Activated naive CD8-positive, alpha-beta T cell treated with anti-CD3 and anti-CD28 coated beads, Interleukin-2, amount 10 ng/mL, durations not matched to agents 7 days and 5 days (primary cell): ENCODE measurements at places on chromosomes 7 and 10. TPM values are rescaled to one million over a fixed set of nuclear protein-coding genes. Genes with fewer than 3 reads are reported as not detected.

DNA sequence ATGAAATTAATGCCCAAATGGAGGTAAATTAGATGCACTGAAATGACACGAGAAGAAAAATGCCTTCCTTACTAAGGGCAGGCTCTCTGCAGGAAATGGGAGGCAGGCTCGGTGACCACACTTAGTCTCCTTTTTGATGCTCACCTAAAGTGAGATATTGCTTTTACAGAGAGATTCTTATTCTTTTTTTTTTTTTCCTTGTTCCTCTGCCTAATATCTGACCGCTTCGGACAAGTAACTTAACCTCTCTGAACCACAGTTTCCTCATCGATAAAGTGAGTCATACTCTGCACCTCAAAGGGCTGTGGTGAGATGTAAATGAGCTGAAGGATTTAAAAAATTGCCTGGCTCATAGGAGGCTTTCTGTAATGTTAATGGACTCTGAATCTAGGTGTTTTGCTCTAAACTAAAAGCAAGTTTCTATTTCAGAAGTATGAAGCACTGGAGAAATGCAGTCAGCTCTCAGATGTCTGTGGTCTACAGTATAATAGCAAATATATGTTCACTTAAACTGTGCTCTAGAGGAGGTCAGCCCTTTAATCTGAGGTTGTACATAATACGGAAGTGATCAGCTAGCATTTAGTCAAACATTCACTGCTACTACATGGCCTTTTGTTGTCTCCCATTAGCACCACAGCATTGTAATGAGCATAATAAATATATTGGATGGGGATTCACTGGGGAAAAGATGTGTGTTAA, 23.2 kb downstream of the NKX2-3 start:
- DNase-seq, result no peak

- no peak for DNase-seq
These were observed 71.6 kb upstream of the GJD4 start for GRCh38 chr10:35533565-35533964.

DNA sequence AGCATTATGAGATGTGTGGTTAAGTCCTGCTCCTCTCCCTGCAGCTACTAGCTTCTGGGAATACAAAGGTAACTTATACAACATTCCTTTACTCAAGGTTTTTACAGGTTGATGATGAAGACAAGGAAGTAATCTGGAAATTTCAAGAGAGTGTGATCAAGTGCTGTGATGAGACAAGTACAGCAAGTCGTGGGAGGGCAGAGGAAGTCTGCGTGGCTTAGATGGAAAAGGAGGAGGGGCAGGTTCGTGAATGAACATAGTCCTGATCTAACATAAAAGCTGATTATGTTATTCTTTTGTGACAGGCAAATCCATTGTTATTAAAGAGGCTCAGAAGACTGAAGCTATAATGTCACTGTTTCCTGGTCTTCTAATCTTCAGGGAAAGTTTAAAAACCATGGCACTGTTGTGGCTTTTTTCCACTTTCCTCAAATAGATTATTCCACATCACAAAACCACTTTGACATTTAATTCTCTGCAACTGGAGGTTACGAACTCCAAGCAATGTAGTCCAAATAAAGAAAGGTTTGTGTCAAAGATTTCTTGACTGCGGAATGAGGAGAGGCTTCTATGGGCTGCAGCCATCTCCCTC, 84.1 kb downstream of the CPXM2 start:
- no peak for DNase-seq

DNA sequence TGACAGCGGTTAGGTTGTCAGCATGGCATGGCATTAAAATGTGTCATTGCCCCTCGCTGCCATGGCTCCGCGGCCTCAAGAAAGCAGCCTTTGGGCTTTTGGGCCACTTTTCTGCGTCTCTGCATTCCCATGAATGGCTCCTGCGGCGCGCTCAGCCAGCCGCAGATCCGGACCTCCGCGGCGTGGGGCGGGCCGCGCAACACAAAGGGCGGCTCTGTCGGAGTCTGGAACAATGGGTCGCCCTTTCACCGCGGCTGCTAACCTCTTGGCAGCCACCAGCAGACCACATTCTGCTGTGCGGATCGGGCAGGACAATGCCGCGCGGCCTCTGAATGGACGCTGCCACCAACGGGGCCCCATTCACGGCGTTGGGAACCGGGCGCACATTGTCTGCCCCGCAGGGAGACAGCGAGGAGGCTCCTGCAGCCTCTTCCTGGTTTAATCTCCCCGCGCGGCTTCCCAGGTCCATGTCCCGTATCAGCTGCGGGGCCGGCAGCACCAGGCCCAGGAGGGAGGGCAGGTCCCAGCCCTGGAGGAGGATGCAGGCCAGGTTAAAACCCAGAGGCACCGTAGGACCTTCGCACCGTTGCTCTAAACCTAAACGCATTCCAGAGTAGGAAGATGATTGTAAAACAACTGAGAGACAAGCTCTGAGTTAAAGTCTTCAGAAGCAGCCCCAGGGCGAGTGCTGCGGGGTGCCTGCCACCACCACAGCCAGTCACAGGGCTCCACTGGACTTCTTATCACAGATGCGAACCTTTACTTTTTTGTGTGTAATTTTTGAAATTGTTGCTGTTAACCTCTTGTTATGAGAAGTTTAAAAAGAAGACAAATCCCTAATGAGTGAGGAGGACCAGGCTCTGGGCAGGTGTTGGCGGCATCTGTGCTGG, 71.6 kb downstream of the NKX6-2 start:
- no peak for DNase-seq

- DNase-seq, result no peak
These were observed 171.8 kb upstream of the AHR start for GRCh38 chr7:17126413-17127268.

DNA sequence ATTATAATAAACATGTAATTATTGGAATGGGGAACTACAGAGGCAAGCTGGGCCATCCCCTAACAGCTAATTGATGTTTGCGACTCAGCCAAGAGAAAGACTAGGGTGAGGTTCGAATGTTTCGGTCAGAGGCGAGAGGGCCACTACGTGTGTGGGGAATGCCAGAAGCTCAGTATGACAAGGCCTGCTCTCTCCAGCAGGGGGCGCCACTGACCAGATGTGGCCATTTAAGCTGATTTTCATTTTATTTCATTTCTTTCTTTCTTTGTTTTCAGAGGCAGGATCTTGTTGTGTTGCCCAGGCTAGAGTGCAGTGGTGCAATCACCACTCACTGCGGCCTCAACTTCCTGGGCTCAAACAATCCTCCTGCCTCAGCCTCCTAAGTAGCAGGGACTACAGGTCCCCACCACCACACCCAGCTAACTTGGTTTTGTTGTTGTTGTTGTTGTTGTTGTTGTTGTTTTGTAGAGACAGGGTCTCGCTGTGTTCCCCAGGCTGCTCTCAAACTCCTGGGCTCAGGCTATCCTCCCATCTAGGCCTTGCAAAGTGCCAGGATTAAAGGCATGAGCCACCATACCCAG, 38.1 kb downstream of the TMEM130 start:
- peak; percentile 47 for DNase-seq

GRCh38 chr7:117645481-117646165, 165.8 kb downstream of the CFTR start:
- DNase-seq, result no peak

DNA sequence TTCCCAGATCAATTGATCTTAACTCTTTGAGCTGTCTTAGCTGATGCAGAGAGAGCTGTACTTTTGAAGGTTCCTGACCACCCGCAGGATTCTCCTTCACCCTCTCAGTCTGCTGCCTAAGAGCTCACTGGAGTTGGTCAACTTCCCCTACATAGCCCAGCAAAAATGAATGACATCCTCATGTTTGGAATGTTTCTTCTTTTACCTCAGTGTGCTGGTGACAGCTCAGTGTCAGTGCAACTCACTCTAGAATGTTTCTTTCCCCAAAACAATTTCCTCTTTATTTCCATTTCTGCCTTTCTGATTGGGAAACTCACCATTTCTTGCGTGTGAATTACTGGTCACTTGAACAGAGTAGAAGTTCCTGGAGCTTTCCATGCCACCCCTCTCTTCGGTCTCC, 48.7 kb downstream of the LSMEM1 start:
- no peak for DNase-seq

- no peak for DNase-seq
These were observed 111.3 kb upstream of the TNS3 start for GRCh38 chr7:47693216-47693615.

DNA sequence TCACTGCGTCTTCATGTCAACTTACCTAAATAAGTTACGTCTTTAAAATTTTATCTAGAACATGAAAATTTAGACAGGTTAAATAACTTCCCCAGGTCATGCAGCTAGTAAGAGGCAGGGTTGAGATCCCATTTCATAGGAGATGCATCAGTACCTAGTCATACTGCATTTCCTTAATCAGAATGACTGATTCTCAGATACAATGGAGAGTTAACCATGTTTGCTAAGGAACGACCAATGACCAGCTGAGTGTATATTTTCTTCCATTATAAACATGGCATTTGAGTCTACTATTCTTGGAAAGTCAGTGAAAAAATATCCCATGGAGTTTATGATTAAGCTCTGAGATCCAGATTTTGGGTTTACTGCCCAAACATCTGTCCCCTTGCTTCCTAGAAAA, 39.6 kb downstream of the ENTPD1 start:
- no peak for DNase-seq

DNA sequence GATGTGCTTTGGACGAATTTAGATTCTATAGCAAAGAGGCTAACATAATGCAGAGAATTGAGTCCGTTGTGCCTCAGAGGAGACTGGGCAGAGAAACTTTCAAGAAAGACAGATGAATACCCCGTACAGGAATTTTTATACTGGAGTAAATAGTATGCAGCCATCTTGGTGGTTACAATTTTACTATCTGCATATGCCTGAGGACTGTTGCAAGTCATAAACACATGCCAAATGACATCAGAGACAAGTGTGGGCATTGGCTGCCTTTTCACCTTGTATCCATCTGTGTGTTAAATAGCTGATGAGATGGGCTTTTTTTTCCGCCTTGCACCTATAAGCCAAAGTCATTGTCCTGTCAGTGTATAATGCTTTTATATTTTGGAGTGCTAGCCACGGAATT, 267.5 kb upstream of the SP4 start:
- DNase-seq, result no peak

- no peak for DNase-seq
These were observed 42.2 kb upstream of the BHLHA15 start for GRCh38 chr7:98168904-98169621.

DNA sequence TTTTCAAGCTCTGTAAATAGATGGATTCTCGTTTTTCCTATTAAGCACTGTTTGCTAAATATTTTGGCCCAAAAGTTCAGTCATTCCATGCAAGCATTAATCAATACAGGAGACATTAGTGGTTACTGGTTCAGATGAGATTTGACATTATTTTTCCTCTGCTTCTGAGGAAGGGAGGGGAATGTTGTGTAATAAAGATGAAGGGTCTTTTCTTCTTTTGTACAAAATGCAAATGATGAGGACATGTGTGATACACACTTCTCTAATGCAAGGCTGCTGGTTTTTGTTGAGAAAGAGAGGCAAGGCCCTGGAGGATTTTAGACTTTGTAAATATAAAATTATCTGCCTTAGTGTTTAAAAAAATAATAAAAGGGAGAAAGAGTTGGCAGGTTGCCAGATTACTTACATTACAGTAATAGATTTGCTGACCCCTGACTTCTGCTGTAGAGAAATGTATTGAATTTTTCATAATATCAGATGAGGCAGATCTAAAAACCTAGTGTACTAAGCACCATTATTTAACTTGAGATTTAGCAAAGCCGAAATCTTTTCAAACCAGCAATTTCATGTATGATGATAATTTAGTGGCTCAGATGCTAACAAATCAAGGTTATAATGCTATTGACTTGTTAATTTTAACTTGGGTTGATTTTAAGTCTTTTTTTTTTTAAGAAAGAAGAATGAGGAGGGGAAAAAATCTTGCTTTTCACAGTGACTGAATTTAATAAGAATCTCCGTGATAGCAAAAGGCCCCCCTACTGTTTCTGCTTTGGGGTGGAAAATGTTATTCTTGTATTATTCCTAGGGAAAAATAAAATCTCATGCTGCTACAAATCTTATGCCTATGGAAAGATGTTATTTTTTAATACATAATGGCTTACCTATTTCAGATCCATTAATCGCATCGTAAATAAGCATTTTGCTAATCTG, 180.1 kb downstream of the ARID5B start:
- DNase-seq, result no peak

GRCh38 chr7:119713606-119714005, 559.4 kb upstream of the KCND2 start:
- DNase-seq, result no peak

GRCh38 chr10:6579183-6579903, 733 bp downstream of the PRKCQ start:
- DNase-seq, result peak; percentile 51

- no peak for DNase-seq
These were observed 55.5 kb downstream of the TACR2 start for GRCh38 chr10:69361303-69361614.

DNA sequence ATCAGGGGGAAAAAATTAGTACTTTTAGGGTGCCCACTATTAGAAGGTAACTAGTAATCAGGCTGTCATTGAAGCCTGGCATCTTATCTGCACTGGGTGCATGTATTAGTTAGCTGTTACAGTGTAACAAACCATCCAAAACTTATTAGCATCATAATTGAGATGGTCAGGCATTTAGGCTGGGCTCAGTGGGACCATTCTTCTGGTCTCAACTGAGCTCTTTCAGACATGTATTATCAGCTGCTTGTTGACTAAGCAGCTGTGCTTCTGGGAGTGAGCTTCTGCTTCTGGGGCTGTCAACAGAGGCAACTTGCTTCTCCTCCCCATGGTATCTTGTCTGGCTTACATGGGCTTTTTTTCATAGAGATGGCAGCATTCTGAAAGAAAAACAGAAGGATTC, 154.0 kb upstream of the ZNF92 start:
- DNase-seq, result no peak

- DNase-seq, result peak; percentile 85
These were observed 465 bp downstream of the SEPHS1 start for GRCh38 chr10:13347500-13348156.

GRCh38 chr7:64889686-64890162, 13.3 kb upstream of the ZNF273 start:
- no peak for DNase-seq

GRCh38 chr7:77862691-77863090, 64.1 kb downstream of the PHTF2 start:
- DNase-seq, result no peak

- peak; percentile 29 for DNase-seq
These were observed 11.8 kb downstream of the RASGEF1A start for GRCh38 chr10:43254881-43255633.

GRCh38 chr10:111724121-111724520, 459.4 kb downstream of the GPAM start:
- no peak for DNase-seq

TMEM176A gene
- total RNA-seq, result not detected

CAMK2B gene
- not detected for total RNA-seq

ANKRD61 gene
- not detected for total RNA-seq

GOLGA7B gene
- 10.8 TPM for total RNA-seq

FKBP6 gene
- total RNA-seq, result not detected

MAGI2 gene
- total RNA-seq, result 0.19 TPM

GJD4 gene
- total RNA-seq, result not detected

ZNF479 gene
- not detected for total RNA-seq

NUP205 gene
- total RNA-seq, result 92.7 TPM

ZNF107 gene
- total RNA-seq, result 28.9 TPM

CAMK1D gene
- total RNA-seq, result 9.0 TPM
